HuH-7.5 (cell line): ENCODE measurements at places on chromosomes 5 and 9.

GRCh38 chr9:134231330-134231745 is 67.0 kb upstream of the RNU6ATAC start:
- no peak for DNase-seq

- DNase-seq: no peak
Measured at GRCh38 chr5:20305463-20305862, 317.5 kb upstream of the CDH18 start.

DNA sequence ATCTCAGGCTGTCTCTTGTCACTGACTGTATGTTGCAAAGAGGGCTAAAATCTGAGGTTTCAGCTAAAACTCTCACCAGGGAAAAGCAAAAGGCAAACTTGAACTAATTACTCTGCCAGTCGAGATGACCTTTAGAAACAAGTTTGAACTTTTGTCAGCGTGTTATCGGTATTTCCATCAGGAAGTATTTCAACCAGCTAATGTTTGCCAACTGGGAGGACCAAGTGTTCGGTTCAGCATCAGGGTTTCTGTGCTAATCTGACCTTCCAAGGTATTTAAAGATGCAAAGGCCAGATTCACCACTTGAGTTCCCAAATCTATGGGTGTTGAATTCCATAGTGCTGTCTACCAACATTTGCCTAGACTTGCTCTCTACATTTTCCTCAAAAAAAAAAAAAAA is 230.5 kb downstream of the SLIT3 start:
- no peak for DNase-seq

DNA sequence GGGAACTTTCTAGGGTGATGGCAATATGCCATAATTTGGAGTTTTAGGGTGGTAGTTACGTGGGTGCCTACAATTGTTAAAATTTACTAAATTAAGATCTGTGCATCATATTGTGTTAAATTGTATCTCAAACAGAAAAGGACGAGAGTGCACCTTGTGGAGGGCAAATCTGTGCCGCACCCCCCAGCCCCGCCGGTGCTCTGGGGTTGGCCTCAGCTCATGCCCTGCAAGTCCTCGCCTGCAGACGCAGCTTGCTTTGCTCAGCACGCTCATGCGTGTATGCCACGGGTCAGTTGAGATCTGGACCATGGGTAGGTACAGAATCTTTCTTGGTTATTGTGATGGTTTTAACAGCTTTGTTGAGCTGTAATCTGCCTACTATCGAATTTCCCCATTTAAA is 33.7 kb upstream of the FCN1 start:
- DNase-seq: no peak

- DNase-seq: no peak
Measured at GRCh38 chr5:173237143-173237874, 2.3 kb upstream of the NKX2-5 start.

DNA sequence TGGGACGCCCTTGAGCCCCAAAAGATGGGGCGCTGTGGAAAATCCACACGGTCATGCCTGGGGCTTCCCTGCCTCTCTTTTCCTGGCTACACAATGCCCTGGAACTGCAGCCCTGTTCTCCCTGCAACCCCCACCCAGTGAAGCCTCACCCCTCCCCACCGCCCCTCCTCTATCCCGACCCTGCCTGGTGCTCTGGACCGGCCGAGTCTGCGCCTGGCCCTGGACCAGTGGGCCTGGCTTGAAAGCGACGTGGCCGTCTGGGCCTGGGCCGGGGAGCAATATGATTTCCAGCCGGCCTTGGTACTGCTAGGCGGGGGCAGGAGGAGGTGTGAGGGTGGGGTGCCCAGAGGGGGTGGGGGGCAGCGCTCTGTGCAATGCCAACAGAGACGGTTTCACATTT is 71.0 kb upstream of the RNU6ATAC start:
- no peak for DNase-seq

DNA sequence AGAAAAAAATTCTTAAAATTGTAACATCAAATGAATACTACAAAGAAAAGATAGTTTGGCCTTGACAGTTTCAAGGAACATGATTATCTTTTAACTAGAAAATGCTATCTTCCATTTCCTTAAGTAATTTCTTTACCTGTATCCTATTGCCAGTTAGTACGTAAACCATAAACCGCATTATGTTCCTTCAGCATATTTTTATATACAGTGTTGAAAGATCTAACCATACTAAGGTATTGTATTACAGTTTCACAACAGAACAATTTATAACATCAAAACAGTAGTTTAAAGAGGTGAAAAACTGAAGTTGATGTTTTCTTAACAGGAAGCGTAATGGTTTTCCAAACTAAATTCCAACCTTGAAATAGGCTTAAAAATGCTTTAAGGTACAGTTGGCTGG is 45.1 kb downstream of the GLRX start:
- no peak for DNase-seq

GRCh38 chr9:99351647-99352046 is 129.6 kb downstream of the SEC61B start:
- DNase-seq: no peak

DNA sequence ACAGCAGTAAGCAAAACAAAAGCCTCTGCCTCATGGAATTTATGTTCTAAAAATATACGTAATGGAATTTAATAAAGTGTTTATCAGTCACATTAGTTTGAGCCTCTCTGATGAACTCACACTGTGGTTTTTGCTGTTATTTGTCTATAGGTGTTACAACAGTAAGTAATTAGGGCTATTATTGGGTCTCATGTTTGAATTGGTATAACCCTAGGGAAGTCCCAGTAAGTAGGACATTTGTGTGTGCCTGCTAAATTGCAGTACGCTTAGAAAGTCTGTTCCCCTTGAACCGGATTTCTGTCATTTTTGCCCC is 197.6 kb downstream of the NR3C1 start:
- no peak for DNase-seq

DNA sequence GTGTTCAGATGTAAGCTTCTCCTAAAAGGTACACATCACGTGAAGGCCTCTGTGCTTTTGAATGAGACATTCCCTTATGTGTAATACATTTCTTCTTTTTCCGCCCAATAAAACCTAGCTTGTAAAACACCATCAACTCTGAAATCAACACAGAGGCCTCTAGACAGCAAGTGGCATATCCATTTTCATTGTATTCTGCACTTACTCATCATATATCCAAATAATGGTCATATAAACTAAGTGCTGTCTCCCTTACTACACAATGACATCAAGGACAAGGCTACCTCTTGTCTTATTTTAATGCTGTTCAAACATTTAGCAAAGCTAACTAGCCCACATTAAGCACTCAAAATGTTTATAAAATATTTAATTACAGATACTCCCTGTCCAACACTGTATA is 108.5 kb downstream of the ELAVL2 start:
- no peak for DNase-seq

- peak; percentile 38 for DNase-seq
Measured at GRCh38 chr5:113378959-113379541, 55.7 kb downstream of the TSSK1B start.

DNA sequence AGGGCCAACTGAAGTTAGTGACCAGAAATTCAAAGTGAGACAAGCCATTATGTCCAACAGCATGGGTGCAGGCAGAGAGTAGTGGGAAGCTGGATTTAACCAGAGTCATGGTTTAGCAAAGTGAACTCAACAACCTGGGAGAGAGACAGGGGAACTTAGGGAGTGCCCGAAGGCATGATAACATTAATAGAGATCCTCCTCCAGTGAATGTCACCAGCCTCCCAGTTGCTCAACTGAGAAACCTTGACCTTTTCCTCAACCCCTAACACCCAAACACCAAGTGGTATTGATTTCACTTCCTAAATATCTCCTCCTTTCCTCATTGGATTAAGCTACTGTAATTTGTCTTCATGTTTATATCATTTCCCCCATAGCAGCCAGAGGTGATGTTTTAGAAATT is 42.6 kb downstream of the HMGCS1 start:
- DNase-seq: no peak

GRCh38 chr5:145218019-145218418 is 617.1 kb downstream of the PRELID2 start:
- no peak for DNase-seq
